ENCODE measurements at places on chromosomes 2 and 18.
A peak's percentile ranks its signal among the peaks of the same experiment; 100 is the strongest.

DNA sequence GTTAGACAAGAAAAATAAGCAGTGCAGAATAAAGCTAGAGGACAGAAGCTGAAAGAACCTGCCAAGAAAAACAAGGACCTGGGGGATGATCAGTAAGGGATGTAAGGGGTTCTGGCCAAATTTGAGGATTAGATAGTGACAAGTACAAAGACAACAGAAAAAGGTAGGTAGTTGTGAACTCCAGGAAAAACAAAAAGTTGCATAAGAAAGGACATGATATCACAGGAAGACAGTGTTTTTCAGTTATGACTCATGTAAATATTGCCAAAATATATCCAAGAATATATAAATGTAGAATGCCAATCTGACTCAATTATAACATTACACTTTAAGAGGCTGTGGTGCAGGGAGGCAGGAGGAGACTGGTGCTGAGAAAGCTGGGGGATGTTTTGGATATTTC is 209.8 kb upstream of the SH3BP4 start:
- DNase-seq, result no peak

- no peak for DNase-seq
These were observed 313.8 kb downstream of the PIK3C3 start for GRCh38 chr18:42268798-42269197.

GRCh38 chr2:218782528-218782844 is 539 bp downstream of the CYP27A1 start:
- no peak for DNase-seq

DNA sequence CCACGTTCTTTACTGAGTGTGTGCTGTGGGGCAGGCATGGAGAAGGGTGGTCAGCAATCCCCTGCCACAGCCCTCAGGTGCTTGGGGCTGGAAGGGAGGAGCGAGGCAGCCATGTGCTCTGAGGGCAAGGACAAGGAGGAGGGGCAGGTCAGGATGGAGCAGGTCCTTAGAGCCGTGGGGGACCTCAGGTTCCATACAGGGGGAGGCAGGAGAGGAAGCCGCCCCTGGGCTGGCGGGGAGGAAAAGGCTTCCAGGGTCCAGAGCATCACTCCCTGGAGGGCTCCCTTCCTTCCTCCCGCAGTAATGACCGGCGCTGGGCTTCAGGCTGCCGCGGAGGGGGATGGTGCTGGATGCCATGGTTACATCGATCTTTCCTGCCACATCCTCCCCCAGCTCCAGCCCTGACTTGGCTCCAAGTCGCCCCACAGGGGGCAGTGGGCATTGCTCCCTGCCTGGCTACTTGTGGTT is 6.6 kb downstream of the GAREM2 start:
- DNase-seq, result no peak

DNA sequence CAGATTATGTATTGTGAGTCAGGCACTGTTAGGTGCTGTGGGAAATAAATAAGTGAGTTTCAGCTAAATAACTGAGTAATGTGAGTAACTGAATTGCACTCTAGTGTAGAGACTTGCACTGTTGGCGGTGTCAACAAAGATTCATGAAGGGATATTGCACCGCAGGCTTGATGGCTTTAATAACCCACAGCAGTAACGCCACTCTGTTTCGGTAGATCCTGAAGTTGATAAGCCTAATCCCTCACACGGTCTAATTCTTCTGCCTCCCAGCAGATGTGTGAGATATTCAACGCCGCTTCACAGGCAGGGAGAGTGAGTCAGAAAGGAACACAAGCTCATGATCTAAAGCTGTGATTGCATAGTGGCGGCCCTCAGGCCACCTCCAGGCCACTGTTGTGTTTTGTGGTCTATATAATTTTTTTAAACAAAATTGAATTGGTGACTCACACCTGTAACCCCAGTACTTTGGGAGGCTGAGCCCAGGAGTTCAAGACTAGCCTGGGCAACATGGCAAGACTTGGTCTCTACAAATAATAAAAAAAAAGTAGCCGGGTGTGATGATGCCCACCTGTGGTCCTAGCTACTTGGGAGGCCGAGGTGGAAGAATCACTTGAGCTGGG is 94.3 kb downstream of the LIPG start:
- DNase-seq, result peak; percentile 91

GRCh38 chr2:209380293-209380692 is 43.6 kb upstream of the MAP2 start:
- no peak for DNase-seq

DNA sequence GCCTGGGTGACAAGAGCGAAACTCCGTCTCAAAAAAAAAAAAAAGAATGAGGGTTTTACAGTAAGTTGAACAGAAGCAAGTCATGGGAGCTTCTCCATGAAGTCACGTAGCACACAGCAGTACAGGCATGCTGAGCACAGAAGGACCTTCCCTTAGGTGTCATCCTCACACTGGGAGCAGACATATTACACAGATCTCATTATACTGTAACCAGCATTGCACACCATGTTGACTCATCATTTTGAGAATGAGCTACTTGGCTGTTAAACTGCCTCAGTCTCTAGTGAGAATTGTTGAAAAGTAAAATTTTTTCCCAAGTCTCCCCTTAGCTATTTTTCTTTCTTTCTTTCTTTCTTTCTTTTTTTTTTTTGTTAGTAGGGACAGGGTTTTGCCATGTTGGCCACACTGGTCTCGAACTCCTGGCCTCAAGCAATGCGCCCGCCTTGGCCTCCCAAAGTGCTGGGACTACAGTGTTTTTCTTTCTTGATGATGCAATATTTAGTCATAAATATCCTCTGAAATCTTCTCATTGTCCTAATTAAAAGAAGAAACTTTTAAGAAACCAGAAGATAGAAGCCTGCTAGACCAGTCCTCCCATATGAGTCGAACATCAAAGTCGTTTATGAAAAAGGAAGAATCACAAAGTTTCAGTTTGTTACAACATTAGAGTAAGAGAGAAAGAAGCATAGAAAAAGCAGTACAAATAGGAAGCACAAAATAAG is 37.9 kb upstream of the PPP1CB start:
- DNase-seq, result peak; percentile 19

- no peak for DNase-seq
These were observed 29.4 kb downstream of the ASAP2 start for GRCh38 chr2:9236045-9236344.

GRCh38 chr2:179936654-179937053 is 70.4 kb downstream of the CWC22 start:
- no peak for DNase-seq

- no peak for DNase-seq
These were observed 545.9 kb upstream of the GCFC2 start for GRCh38 chr2:76256458-76257088.

- no peak for DNase-seq
These were observed 511.7 kb upstream of the CNTNAP5 start for GRCh38 chr2:123513351-123513750.

DNA sequence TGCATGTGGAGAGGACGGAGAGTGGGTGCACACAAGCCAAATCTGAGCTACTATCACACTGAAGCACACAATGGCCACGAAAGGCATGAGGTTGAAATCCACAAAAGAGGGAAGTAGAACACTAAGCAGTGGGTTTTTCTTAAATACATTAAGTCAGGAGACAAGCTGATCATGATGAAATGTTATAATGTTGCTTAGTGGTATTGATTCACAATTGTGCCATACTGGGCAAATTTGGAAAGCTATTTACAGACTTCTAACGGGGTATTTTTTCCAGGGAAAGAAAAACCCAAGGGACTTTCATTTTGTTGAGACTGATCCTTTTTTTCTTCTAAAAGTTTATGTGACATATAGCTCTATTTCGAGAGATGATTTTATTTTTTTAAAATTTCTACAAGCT is 100.8 kb upstream of the CNGA3 start:
- no peak for DNase-seq

DNA sequence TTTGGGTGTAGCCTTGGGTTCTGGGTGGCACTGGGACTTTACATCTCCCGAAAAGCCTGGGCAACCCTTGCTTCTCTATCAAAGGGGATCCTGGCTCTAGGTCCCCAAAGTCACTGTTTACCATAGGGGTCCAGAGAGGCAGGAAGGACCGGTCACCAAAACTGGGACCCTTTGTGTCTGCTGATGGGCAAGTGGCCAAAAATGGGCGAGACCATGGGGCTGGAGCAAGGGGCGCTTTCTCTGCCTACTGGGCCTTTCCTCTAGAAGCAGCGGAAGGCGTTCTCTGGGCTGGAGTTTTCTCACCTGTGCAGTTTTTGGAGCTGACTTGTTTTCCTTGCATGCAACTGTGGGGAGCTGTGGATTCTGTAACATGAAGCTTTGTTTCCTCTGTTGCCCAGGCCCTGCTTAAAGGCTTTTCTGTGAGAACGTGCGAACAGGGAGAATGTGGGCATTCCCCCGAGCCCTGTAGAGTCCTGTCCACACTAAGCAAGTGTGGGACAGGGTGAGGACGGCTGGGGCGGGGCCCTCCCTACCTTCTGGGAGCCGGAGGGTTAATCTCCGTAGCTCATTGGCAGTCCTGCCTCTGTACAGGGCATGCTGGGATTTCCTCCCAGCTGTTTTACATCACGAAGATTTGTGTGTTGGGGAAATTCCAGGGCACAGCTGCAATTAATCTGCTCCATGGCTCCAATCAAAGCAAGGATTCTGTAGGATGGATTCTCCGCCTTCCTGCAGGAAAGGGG is 50.2 kb downstream of the TGOLN2 start:
- peak; percentile 44 for DNase-seq

- DNase-seq, result no peak
These were observed 591.6 kb downstream of the ERBB4 start for GRCh38 chr2:211946960-211947359.

GRCh38 chr2:46275995-46276394 is 21.2 kb upstream of the EPAS1 start:
- peak; percentile 16 for DNase-seq

DNA sequence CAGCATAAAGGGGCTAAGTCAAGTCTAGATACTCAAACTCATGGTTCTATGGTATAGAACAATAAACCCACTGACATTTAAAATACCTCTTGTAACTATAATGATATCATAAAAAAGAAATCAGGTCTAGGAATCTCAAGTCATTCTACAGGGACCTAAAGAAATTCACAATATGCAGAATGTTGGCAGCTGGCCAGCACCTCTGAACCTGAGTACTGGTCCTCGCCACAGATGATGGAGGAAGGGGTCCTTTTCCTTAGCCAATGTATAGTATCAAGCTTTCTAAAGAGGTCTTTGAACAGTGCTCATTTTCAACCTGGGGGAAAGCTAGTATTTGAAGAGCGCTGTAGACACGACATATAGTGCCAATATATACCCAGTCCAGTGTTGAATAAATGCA is 108.4 kb upstream of the ITGB6 start:
- no peak for DNase-seq

GRCh38 chr18:811182-811891 is 705 bp downstream of the YES1 start:
- no peak for DNase-seq

GRCh38 chr2:41949091-41949882 is 98.5 kb upstream of the PKDCC start:
- no peak for DNase-seq

DNA sequence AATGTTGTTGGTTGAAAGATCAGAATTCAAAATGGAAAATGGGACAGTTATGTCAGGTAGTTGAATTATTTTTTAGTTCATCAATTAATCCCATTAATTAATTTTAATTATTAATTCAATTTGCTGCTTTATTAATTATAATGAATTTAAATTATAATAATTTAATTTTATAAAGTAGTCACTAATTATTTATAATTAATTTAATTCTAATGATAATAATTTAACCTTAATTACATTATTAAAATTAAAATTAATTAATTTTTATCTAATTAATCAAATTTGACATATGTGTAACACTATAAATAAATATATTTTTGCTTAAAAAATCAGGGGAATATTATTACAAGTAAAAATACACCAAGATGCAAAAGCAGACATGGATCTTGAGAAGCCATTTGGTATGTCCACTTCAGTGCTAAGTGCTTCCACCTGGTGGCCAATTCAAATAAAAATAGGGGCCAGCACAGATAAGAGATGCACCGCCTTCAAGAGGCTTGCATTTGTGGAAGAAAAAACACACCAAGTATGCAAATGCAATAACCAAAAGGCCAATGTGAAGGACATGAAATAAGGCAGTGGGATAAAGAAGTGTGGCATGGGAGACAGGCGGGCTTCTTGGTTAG is 73.2 kb downstream of the MBP start:
- peak; percentile 91 for DNase-seq

GRCh38 chr2:227163998-227164762 is at the start of the genes COL4A3 and COL4A4:
Gene COL4A3, plus strand, starts transcription at chr2:227164624. Its CDS starts 103 bp downstream, at chr2:227164727.
Gene COL4A4, minus strand, starts transcription at chr2:227164205. Its CDS starts 16,722 bp downstream, at chr2:227147483.
- no peak for DNase-seq

GRCh38 chr18:68177807-68178702 is 536.9 kb downstream of the TMX3 start:
- DNase-seq, result peak; percentile 96

DNA sequence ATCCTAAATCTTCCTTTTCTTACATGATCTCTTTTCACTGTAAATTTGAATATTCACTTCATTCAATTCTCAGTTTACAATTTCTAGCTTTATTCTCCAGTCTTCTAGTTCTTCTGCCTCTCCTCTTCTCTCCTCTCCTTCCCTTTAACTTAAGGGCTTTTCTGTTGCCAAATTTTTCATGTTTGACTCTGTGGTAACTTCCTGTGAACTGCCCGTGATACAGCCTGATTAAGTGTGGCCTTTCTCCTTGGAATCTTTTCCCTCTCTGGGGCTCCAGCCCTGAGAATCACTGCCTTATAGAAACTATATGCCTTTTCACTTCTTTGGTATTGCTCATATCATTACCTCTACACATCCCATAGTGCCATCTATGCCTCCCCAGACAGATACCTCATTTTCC is 1923.8 kb upstream of the CELF4 start:
- DNase-seq, result no peak

- no peak for DNase-seq
These were observed 11.6 kb upstream of the ALLC start for GRCh38 chr2:3646446-3646845.

GRCh38 chr18:75220551-75221355 is 10.2 kb downstream of the TSHZ1 start:
- no peak for DNase-seq

GRCh38 chr2:166725927-166726924 is 162.1 kb upstream of the XIRP2 start:
- DNase-seq, result no peak

GRCh38 chr2:145631561-145631960 is 1111.6 kb upstream of the ZEB2 start:
- no peak for DNase-seq

DNA sequence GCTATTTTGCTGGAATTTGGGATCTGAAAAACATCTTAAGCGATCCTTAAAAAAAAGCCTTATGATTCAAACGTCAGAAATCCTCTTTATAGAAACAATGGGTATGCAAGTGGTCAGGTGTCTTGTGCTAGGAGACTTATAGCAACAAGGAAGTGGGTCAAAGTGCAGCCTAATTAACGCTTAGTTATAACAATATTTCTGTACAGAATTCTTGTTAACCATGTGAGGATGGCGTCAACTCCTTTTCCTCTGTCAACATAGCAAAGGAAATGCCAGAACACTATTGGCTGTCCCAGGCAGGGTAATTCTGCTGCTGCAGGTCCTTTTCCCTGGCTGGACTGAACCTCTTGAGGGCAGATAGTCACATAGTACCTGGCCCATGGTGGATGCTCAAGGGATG is 189.4 kb downstream of the MSH2 start:
- DNase-seq, result no peak

GRCh38 chr2:200212862-200213425 is 93.5 kb upstream of the SPATS2L start:
- no peak for DNase-seq

GRCh38 chr2:190678444-190679162 is 29.7 kb downstream of the NAB1 start:
- DNase-seq, result peak; percentile 81
